ENCODE measurements at places on chromosomes 4 and X. TPM values are rescaled to one million over a fixed set of nuclear protein-coding genes. Genes with fewer than 3 reads are reported as not detected.

The TRPC5OS gene
- 0.02 TPM for polyA plus RNA-seq

The MGARP gene
- polyA plus RNA-seq: 22.9 TPM

The GASK1B gene
- 94.7 TPM for polyA plus RNA-seq

The USP9X gene
- 40.1 TPM for polyA plus RNA-seq

The ANKRD50 gene
- polyA plus RNA-seq: 8.9 TPM

The PLXNB3 gene
- polyA plus RNA-seq: 3.6 TPM

The NLGN4X gene
- 30.2 TPM for polyA plus RNA-seq

The LRIT3 gene
- 0.10 TPM for polyA plus RNA-seq

The ERCC6L gene
- 0.20 TPM for polyA plus RNA-seq

The BRS3 gene
- polyA plus RNA-seq: 1.8 TPM

The SLC34A2 gene
- 0.50 TPM for polyA plus RNA-seq

The TFE3 gene
- 42.1 TPM for polyA plus RNA-seq

The GPRASP2 gene
- 33.3 TPM for polyA plus RNA-seq

The ATP2B3 gene
- not detected for polyA plus RNA-seq

Data from ovary (tissue), 10 donors.